ENCODE measurements at places on chromosomes 13 and 19.
A peak's percentile ranks its signal among the peaks of the same experiment; 100 is the strongest.

DNA sequence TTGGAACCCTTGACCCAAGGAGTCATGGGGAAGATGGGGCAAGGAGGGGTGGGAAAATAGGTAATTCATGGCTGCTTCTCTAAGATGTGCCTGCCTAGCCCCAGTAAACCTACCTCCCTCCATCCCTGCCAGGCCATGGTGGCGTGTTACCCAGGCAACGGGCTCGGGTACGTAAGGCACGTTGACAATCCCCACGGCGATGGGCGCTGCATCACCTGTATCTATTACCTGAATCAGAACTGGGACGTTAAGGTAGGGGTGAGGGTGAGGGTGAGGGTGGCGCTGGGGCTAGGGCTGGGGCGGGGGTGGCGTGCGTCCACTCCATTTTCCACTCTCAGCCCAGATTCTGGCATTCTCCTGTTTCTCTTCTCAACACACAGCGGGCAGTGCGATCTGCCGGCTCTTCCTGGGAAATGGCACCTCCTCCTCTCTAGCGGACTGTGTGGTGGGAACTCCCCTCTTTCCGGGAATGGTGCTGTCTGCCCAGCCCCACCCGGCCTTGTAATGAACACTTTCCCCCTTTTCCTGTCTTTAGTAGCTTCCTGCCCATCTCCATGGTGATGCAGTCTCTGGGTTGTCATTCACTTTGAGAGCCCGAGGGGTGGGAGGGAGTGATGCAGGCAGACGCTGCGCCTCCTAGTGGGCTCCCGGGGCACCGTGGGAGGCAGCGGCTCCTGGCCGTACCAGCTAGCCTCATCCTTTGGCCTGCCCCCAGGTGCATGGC, 7.6 kb downstream of the EGLN2 start:
- DNase-seq = peak; percentile 71

GRCh38 chr19:49672131-49672919, 4.7 kb upstream of the PRMT1 start:
- DNase-seq = peak; percentile 82

GRCh38 chr13:71503781-71504180, 363.2 kb downstream of the DACH1 start:
- no peak for DNase-seq

- no peak for DNase-seq
These were observed 7.7 kb downstream of the IRGC start for GRCh38 chr19:43723588-43723987.

DNA sequence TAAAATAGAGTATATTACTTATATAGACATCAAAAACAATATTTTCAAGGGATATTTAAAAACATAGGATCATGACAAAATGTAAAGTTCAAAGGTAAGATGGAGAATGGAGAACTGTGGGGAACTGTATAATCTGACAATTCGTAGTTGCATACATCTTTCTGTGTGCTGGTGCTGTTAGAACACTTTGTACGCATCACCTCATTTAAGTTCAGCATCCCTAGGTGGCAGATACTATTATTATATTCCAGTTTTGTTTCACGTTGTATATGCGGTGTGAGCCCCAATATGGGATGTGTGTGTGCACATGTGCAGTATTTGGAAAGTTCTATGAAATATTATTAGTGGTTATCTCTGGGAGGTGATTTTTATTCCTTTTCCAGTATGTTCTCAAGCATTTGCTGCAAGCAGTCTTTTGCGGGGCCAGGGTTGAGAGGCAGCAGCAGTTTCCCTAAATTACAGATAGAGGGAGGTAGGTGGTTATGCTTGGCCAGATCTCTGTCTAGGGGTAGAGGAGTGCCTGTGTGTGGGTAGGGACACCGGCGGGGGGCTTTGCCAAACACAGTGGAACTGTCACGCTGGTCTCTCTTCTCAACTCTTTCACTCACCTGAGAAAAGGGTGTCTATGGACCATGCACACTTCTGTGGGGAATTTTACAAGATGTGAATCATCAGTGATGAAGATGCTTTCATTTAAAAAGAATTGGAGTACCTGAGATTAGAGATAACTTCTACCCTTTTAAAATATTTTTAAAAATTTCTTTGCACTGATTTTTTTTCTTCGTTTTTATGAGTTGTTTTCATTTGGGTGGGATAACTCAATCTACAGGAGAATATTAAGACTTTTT, 55.6 kb upstream of the ALOX5AP start:
- peak; percentile 21 for DNase-seq

GRCh38 chr13:44243198-44243857, 130.3 kb upstream of the SERP2 start:
- peak; percentile 80 for DNase-seq

DNA sequence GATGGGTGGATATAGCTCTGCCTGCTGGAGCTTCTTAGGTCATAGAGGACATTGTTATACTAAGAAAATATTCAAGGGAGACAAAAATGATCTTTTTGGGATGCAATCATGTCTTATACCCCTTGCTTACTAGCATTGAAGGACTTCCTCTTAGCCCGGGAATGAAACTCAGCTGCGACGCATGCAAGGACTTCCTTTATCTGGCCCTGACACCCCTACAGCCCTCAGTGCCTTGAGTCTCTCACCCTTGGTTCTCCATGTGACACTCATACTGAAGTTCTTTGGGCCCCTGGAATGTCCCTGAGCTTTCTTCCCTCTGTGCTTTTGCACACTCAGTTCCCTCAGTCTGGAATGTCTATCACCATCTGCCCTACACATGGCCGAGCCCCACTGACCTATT, 72.5 kb upstream of the MTIF3 start:
- no peak for DNase-seq

- DNase-seq = no peak
These were observed 18.1 kb upstream of the ARL11 start for GRCh38 chr13:49610176-49610575.

DNA sequence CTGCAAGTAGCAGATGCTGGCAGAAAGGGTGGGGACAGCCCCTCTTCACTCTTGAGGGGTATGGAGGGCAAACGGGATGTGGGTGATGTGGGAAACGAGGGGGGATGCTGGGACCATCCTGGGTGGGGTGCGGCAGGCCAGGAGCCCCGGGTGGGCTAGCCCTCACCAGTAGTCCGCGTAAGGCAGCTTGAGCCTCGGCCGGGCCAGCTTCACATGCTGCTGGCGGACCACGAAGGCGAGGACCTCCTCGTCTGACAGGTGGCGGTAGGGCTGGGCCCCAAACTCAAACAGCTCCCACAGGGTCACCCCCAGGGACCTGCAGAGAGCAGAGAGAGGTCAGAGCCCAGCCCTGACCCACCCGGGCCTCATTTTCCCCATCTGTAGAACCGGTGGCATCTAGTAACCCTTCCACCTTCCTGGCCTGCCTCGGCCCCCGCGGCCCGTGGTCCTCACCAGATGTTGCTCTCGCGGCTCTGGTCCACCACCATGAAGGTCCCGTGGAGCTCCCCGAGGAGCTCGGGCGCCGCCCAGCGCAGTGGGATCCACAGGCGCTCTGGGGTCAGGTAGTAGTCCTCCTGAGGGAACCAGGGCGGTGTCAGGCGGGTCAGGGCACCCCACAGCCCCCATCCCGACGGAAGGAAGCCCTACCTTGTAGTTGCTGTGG, 10.7 kb downstream of the LMTK3 start:
- no peak for DNase-seq

DNA sequence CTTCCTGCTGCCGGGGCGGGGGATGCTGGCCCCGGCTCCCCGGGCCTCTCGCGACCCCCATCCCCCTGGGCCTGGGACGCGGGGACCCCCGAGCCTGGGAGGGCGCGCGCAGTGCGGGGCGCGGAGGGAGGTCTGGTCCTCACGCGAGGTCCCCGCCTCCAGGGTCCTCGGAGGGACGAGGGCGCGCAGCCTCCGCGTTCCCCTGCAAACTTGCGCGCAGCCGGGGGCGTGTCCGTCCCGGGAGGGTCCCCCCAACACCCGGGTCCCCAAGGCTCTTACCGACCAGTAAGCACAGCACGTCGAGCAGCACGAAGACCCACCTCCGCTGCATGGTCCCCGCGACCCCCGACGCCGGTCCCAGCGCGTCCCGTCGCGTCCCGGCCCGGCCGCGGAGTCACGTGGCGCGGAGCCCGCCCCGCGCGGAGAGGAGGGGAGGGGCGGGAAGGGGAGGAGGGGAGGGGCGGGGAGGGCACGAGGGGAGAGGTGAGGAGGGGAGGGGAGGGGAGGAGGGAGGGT, at the start of gene PLPP2:
Gene PLPP2 (minus strand): TSS at position 398 of the 516 bp plus-strand sequence. CDS start 67 bp downstream, at position 331.
- DNase-seq = peak; percentile 56

DNA sequence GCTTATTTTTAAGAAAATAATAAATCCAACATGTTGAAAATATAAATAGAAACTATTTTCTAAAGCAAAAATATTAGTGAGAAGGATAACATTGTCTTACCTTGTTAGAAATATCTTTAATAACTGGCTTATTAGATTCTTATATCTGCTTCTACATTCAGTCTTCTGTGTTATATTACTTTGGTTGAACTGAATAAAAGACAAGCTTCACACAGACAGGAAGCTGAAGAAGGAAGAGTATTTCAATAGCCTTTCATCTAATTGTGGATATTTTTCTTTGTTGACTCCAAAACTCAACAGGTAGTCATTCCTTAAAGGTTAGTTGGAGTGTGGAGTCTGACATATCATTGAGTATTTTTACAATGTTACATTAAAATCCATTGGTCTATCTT, 10.9 kb downstream of the SETDB2 start:
- DNase-seq = no peak

GRCh38 chr19:33194886-33195644, 935 bp downstream of the LRP3 start:
- DNase-seq = no peak

- DNase-seq = no peak
These were observed 9.4 kb downstream of the CELF5 start for GRCh38 chr19:3233831-3234230.

GRCh38 chr13:30982906-30983305, 50.5 kb downstream of the TEX26 start:
- no peak for DNase-seq

DNA sequence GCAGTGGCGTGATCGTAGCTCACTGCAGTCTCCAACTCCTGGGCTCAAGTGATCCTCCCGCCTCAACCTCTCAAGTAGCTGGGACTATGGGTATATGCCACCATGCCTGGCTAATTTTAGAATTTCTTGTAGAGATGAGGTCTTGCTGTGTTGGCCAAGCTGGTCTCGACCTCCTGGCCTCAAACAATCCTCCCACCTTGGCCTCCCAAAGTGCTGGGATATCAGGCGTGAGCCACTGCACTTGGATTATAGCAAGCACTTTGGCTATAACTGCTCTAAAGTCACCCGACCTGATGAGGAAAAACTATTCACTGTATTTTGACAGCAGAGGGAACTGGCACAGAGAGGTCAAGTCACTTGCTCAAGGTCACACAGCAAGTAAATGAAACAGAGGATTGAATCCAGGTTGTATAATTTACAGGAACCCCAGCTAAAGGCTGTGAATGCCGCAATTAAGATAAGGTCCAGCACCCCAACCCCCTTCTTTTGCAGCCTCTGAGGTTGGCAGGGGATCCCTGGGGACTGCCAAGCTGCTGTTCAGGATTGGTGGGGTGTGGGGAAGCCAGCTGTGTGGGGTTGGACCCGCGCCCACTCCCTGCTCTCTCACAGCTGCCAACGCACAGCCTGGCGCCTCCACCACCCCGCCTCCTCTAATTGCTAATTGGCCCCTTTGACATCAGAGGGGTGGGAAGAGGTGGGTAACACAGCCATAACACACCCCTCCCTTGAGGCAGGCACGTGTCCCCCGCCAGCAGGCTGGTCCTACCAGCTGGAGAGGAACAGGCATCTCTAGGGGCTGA, 6.0 kb downstream of the TMIGD2 start:
- no peak for DNase-seq

DNA sequence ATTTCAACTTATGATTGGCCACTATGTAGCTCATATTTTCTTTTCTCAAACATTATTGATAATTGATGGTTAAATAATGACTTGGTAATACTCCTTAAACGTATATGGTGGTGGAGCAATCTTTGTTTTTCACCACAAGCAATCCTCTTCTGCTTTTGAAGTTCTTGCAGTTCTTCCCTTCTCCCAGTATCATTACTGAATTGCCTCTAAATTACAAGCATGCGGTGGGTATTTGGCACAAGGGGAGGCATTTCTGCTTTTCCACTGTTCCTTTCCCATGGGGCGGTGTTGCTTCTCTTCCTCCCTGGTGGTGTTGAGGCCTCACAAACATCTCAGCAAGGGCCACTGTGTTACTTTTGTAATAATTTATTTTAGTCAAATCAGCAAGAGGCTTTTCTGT, 234.4 kb upstream of the RXFP2 start:
- DNase-seq = no peak

GRCh38 chr19:14328406-14328805, 52.8 kb upstream of the ADGRE5 start:
- no peak for DNase-seq

DNA sequence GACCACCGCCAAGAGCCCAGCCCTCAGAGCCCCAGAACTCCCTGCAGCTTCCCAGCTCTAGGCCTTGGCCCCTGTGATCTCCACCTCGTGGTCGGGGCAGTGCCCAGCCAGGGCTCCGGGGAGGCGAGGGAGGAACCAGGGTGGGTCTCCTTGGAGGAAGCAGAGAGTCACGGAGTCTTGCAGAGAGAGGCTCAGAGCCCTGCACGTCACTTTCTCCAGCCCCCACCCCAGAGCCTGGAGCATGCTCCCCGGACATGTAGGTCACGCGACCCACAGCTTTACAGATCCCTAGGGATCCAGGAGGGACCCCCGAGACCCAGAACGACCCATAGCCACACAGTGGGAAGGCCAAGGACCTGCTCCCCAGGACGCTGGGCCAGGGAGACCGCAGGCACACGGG, 11.9 kb downstream of the GADD45B start:
- no peak for DNase-seq

DNA sequence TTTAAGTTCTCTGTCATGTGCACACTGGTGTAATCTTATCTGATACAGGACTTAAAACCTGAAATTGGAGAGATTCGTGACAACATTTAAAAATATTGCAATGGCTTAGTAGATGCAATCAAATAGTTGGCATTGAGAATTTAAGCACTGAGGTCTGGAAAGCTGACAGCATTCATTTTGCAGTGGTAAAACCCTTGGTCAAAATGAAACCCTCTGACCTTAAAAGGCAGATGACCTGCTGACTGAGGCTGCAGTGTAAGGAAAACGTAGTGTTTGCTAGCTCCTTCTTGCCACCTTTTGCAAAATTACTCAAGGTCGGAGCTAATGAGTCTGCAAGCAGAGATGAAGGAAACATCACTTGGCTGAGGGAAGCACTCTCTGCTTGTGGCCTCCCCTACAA, 150.6 kb downstream of the KCTD12 start:
- DNase-seq = no peak

GRCh38 chr19:21750586-21751128, 16.7 kb downstream of the ZNF100 start:
- no peak for DNase-seq

- no peak for DNase-seq
These were observed 62.2 kb upstream of the MYCBP2 start for GRCh38 chr13:77388944-77389624.

- DNase-seq = no peak
These were observed 5.2 kb downstream of the CHAMP1 start for GRCh38 chr13:114319441-114319913.

DNA sequence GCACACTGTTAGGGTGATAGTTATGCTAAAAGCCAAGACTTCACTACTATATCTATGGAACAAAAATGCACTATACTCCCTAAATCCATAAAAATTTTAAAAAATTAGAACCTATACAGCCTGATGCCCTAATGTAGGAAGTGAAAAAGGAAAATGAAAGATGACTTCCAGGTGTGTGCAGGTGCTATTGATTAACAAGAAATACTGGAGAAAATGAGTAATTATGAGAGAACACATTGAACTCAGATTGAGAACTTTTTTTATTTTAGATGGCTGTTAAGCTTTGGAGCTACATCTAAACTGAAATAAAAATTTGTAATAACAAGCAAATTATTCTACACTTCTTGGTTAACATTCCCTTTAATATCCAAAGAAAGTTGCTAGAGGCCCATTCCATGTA, 1015.7 kb downstream of the PCDH9 start:
- no peak for DNase-seq

All from urothelium cell line (cell line).